ENCODE measurements at places on chromosomes 7 and 10.

GRCh38 chr10:7559386-7559785, 107.4 kb downstream of the ITIH5 start:
- no peak for DNase-seq

DNA sequence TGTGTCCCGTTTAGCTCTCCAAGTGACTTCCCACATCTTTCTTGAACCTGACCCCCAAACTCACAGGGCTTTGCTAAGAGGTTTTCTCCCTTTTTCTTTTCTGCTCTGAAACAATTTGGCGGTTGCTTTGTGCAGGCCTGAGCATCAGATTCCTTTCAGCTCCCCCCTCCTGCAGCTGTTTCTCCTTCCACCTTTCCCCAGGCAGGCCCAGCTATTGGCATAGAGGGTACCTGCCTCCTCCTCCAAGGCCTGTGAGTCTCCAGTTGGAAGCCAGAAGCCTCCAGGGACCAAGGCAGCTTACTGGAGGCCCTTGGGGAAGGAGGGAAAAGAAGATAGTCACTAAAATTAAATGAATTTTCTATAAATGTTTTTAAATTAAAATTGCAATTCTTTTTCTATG, 7.7 kb downstream of the VAX1 start:
- no peak for DNase-seq

GRCh38 chr7:84513061-84513460, 318.5 kb upstream of the SEMA3A start:
- DNase-seq, result no peak

- no peak for DNase-seq
Measured at GRCh38 chr10:109992485-109992884, 15.3 kb upstream of the ADD3 start.

DNA sequence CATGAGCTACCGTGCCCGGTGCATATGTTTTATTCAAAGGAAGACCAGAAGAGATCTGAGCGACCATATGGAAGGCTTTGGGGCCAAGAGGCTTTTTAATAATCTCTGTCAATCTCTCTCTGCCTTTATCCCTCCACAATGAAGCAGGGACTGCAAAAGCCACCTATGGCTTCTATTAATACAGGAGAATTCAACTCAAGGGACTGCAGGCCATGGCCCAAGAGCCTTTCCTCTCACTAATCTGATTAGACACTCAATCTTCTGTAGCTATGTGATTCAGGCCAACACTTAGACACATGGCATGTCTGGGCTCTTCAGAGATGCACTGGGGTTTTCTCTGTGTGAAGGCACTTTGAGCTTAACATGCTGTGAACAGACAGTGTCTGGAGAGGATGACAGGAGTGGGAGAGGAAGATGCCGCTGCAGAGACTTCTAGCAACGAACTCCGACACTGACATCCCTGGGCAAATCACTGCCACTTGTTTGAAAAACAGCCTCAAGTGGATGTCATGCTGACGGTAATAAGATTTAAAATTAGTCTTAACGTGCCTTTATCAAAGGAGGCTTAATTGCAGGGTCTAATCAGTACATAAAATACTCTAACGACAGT, 114.4 kb upstream of the AOAH start:
- no peak for DNase-seq

DNA sequence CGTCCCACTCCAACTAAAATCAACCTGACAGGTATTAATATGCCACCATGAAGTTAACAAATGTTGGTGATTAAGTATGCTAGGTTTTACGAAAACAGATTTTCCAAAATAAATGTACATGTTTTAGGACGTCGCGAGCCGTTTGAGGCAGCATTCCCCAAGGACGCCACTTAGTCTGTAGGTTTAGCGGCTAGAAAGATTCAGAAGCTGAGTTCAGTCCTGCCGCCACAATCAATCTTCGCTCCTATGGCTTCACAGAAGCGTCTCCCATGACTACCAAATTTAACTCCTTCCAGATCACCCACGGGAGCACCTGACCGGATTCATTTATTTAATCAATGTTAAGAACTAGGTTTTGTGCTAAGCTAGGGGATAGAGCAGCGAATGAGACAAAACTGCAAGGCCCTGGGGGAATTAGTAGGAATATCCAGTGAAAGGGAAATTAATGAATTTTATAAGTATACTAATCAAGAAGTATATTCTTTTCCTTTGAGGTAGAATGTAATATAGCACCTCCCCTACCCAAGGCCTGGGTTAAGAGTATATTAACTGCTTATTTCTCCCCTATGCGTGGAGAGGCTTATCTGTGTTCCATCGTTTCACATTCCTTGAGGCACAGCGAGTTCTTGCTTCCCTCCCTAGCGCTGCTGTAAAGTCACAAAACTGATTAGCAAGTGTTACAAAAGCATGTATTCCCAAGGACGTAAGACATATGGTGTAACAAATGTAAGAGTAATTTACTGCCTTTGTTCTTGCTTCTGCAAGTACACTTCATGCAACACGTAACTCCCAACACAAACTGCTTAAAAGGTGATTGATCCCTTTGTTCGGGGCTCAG, 994 bp upstream of the CYP51A1 start:
- no peak for DNase-seq

DNA sequence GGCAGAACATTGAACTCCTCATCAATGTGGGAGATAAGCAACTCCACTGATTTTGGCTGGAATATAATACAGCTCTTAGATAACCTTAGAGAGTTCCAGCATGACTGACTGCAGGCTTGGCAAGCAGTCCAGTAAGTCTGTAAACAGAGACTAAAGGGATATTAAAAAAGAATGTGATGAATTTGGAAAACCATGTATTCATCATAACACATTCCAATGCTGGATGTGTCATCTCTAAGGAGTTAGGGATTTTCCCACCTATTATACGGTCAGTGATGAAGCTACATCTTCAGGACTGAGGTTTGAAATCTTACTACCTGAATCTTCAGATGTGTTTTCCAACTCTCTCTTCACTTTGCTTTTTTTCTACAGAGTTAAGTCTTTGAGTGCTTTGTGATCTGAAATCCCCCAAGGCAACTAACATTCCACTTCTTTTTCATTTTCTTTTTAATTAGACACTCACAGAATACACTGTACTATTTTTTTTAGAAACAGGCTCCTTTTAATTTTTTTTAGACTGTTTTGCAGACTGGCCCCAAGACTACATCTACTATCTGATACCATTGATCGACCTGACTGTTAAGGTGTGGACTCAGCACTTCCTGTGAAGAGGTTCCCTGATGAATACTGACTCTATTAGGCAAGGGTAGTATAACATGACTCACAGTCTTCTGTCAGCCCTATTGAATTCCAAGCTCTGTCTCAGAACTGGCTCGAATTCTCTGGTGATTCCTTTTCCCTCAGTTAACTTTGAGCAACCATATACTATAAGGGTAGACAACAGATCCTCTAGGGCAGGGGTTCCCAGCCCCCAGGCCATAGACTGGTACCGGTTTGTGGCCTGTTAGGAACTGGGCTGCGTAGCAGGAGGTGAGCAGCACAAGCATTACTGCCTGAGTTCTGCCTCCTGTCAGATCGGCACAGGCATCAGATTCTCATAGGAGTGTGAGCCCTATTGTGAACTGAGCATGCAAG, 678.2 kb downstream of the GRM8 start:
- DNase-seq, result no peak

DNA sequence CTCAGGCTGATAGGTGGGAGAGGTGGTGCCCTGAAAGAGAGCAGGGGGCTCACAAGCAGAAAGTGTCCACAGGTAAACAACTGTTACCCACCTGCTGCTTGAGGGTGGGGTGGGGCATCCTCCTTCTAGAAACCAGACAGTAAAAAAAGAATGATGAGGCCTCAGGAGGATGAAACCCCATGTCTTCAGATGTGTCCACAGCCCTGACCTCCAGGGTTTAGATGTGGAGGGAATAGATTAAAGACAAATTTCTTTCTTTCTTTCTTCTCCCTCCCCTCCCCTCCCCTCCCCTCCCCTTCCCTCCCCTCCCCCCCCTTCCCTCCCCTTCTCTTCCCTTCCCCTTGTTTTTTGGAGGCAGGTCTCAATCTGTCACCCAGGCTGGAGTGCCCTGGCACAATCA, 333.5 kb upstream of the NUPR2 start:
- DNase-seq, result no peak

- DNase-seq, result no peak
Measured at GRCh38 chr7:155842496-155843265, 30.4 kb upstream of the SHH start.

- no peak for DNase-seq
Measured at GRCh38 chr10:97442277-97442676, 3.5 kb downstream of the EXOSC1 start.

DNA sequence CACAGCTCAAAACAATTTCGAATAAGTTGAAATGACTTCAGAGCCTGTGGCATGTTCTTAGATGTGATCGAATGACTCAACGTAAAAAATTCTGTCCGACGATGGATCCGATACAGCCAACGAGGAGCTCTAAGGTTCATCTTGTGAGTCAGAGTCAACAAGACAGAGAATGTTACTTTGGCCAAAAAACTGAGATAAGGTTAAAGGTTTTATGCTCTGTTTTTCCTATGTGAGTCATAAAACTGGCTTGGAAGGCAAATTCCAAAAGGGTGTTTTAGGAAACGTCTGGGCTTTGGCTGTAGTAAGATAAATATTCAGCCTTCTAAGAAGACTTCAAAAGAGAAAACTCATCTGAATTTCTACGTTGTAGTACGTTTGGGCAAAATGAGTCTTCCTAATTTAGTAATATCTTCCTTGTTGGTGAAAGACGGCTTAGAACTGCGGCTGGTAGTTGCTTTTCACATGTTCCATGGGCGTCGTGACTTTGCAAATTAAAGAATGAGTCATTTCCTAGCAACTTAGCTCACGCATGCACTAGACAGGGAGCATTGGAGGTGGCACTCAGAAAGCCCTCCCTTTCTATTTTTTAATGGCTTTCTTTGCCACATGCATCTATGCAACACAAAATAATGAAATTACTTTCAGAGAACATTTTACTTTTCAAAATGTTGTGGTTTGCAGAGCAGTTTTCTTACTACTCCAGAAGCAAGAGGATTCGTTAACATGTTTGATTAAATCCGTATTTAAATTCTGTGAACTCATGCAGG, 28.2 kb downstream of the PFKP start:
- no peak for DNase-seq

DNA sequence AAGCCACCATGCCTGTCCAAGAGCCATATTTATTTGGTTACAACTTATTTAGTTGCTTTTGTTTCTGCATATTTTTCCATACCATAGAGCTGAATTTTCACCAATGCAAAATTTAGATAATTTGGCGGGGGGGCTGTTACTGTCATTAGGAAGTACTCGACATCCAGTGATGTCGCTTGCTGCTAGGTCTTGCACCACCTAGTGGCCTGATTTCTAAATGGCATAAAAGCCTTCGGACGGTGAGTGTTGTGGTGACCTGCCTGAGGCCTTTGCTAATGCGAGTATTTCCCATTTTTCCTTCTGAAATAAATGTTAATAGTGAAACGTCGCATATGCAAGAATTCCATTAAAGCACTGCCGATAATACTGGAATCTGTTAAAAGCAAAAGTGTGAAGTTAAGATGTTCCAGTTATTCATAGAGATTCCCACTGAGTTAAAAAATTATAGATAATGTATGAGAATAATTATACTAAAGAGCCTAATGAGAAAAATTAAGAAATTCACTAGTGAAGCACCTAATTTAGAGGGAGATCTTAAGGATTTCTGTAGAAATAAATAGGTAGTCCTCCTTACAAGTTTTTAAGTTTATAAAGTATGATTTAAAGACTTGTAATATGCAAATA, 86.1 kb upstream of the DNAJB6 start:
- DNase-seq, result no peak

GRCh38 chr7:510782-511281, 8.8 kb downstream of the PDGFA start:
- no peak for DNase-seq

DNA sequence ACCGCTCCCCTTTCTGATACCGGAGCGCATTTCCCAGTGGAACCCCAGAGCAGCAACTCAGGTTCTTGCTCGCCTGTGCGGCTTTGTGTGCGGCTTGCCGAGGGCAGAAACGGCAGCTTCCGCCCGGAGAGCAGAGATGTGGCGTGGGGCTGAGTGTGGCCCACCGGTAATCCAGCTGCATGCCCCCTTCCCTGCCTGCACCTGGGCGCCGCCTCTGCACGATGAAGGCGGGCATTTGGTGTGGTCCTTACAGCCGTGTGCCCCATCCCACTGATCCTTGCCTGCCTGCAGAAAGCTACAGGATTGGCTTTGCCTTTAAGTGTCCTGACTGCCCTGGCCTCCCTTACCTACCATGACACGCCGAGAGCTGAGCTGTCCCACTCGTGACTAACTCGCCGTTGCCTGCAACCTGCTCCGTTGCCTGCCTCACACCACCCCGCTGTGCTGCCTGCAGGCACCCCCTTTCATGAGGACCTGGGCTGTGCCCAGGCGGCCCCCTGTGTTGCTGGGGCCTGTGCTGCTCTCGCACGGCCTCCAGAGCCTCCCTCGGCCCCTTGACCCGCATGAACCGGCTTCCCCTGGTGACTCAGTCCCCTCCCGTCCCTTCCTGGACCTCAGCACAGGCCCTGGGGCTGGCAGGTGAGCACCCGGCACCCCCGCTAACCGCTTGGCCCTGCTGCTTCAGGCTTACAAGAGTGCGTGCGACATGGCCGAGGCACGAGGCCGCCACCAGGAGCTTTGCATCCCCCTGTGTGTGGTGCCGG, 48.0 kb downstream of the PITRM1 start:
- no peak for DNase-seq

GRCh38 chr10:129101232-129101980, 365.6 kb upstream of the MGMT start:
- DNase-seq, result no peak

- no peak for DNase-seq
Measured at GRCh38 chr10:129258283-129258923, 208.6 kb upstream of the MGMT start.

- DNase-seq, result no peak
Measured at GRCh38 chr7:21448974-21449373, 21.1 kb downstream of the SP4 start.

DNA sequence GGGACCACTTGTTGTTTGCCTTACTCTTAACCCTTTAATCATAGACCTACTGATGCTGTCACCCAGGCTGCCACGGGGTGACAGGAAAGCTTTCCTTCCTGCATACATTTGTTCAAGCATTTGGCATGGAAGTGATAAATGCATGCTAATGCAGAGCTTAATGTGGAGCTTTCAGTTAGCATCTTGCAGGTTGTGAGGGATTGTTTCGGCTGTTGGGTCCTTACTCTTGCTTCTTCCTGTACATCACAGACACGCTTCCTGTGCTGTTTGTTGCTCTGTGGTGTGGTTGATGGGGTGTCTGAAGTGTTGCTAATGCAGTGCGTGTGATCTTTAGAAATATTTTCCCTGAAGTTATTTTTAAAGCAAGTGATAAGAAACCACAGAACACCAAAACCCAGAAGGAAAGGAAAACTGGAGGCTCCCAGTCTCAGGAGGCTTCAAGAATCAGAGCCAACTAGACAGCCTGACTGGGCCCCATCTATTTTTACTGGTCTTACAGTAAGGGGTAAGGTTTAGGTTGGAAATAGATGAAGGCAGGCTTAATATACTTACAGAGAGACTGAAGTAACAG, 143.1 kb downstream of the CHN2 start:
- no peak for DNase-seq

GRCh38 chr7:119994928-119995327, 278.0 kb upstream of the KCND2 start:
- no peak for DNase-seq

- no peak for DNase-seq
Measured at GRCh38 chr10:112532189-112532588, 85.2 kb downstream of the VTI1A start.
